Skeletal muscle cell (primary cell): ENCODE measurements at places on chromosomes 16 and 17.

- DNase-seq = no peak
These were observed 32.4 kb downstream of the MSI2 start for GRCh38 chr17:57288773-57289121.

- DNase-seq = no peak
These were observed 36.1 kb downstream of the MEOX1 start for GRCh38 chr17:43625606-43626005.

DNA sequence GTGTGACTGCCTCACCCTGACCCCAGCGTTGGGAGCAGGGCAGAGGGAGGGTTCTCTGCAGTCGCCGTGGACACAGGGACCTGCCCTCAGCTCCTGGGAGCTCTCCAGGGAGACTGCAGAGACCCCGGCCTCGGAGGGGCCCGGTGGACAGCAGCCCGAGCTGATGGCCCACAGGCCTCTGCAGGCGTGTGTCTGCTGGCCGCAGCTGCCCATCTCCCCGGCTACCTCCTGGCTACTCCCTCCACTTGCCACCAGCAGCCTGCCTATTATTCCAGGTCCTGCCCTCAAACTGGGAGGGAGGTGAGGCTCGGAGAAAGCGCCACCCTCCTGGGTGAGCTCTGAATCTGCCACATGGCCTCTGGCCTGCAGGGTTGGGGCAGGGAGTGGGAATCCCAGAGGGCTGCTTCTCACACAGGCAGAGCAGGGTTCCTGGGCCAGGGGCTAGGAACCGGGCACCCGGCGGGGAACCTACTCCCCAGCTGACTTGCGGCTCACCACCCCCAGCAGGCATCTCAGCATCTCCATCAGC lies 7.2 kb downstream of the SLC16A5 start:
- no peak for DNase-seq

DNA sequence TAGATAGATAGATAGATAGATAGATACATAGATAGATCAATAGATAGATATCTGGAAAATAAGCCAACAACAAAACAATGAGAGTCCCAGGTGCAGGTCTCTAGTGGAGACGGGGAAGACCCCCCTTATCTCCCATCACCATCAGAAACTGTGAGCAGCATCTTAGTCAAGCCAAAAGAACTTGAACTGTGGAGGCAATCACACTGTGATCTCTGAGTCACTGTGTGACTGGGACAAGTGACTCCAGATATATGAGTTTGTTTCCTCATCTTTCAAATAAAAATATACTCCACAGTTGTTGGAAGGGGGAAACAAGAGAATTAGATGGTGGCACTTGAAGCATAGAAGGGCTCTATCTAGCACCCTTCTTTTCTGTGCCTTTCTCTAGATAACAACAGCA lies 42.1 kb downstream of the NOG start:
- no peak for DNase-seq

GRCh38 chr17:79905832-79906231 lies 66.6 kb upstream of the CBX4 start:
- DNase-seq = no peak

DNA sequence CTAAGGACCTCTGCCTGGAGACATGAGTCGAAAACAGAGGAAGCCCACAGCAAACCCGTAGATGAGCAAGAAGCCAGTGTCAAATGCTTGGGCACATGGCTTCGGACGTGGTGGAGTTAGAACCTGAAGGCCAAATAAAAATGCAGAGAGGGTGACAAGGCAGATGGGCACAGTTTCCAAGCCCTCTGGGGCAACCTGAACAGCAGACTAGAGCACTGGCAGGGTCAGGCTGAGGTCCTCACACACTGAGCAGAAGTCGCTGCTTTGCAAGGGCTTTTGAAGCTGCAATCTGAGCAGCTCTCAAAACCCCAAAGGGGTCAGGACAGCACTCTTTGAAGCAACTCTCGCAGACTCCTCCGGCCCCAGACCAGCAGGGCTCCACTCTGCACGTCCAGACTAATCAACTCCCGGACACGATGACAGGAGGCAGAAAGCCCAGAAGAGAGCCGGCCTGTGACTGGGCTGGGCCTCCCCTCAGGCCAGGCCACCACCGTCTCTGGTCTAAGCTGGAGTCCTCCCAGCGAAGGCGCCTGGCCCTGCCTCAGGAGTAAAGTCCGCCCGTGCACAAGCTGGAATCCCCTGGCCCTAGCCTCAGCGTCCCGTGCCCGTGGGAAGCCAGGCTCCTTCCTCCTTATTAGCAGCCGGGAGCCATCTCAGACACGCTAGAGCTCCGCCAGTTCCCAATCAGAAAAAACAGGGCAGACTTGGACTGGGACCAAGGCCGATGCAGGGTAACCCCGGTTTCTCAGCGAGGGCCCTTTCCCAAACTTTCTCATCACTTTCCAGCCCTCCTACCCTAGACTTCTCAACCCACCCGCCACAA lies 924 bp downstream of the SMARCD2 start:
- no peak for DNase-seq

DNA sequence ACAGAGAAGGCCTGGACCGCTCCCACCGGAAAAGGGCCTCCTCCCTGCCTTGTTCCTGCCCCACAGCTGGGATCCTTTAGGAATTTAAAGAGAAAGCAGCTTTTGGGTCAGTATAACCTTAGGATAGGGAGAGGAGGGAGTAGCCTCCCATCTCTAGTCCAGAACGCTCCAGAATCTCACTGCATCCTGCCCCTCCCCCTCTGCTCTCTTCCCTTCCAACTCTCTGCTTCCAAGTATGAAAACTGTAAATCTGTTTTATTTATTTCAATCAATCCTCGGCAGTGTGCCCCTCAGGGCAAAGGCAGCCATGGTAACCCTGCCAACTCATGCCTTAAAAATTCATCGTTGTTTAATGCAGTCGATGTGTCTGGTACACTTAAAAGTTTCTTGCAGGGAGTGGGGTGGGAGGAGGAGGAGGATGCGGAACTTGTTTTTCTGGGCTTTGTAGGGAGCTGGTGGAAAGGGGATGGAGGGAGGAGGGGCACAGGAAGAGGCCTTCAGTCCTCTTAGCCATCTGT lies 21.2 kb upstream of the MTSS2 start:
- peak; percentile 45 for DNase-seq

GRCh38 chr16:66041907-66042306 lies 324.6 kb upstream of the CDH5 start:
- no peak for DNase-seq

DNA sequence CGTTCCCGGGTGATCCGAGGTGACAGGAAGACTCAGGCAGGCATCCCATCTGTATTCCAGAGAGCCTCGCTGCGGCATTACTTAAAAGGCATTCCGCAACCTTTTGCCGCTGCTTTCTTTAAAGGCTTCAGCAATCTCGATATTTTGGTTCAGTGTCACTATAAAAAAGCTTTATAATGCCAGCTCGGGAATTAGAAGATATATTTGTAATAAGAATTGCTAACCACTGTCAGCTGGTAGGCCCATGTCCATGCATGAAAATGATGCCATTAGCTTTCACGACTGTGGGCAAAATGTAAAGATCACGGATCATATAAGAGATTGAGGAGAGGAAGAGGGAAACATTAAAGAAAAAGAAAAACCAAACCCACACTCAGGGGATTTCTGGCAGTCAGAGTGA lies 578.6 kb upstream of the CDH5 start:
- DNase-seq = no peak

DNA sequence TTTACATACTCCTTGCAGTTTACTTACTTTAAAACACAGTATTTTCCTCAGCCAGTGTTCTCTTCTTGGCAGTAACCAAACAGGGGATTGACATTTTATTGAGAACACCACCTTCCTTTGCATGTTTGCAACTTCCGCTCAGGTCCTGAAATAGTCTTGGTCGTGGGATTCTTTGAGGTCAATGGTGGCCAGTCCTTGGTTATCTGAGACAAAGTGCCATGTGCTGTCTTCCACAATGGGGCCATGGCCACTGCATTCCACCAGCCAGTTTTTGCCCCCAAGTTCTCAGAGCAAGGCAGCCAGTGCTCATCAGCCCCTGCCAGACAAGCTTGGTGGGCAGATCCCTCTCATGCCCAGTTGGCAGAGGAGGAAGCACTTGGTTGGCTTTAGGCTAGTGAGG lies 22.9 kb downstream of the CMTM4 start:
- DNase-seq = no peak

- no peak for DNase-seq
These were observed 26.2 kb upstream of the NAGLU start for GRCh38 chr17:42509841-42510240.

GRCh38 chr16:55125818-55126385 lies 195.2 kb downstream of the IRX5 start:
- DNase-seq = no peak

GRCh38 chr17:17580662-17581470 lies 10.6 kb downstream of the PEMT start:
- no peak for DNase-seq

DNA sequence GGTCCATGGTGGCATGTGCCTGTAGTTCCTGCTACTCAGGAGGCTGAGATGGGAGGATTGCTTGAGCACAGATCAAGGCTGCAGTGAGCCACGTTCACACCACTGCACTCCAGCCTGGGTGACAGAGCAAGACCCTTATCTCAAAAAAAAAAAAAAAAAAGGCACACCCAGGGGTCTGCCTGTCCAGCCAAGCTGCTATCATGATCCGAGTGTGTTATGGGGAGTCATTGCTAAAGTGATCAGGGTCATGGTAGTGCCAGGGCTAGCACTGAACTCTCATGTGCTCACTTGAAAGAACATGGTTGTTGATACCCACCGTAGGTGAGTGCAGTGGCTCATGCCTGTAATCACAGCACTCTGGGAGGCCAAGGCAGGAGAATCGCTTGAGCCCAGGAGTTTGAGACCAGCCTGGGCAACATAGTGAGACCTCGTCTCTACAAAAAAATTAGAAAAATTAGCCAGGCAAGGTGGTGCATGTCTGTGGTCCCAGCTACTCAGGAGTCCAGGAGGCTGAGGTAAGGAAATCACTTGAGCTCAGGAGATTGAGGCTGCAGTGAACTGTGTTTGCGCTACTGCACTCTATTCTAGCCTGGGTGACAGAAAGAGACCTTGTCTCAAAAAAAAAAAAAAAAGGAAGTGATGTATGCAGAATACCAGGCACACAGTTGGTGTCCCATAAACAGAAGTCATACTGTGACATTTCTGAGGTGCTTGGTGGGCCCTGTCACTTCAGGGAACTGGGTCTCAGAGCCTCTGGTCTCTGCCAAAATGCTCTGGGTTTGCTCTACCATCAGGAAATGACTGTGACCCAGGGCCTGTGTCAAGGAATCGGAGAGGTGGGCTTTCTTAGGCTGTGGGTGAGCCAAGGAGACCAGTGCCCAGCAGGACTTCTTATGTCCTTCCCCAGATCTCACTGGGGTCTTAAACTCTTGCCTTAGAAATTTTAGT lies 2.2 kb downstream of the PRM1 start:
- DNase-seq = no peak

- no peak for DNase-seq
These were observed 38.3 kb upstream of the CARMIL2 start for GRCh38 chr16:67606632-67607031.

DNA sequence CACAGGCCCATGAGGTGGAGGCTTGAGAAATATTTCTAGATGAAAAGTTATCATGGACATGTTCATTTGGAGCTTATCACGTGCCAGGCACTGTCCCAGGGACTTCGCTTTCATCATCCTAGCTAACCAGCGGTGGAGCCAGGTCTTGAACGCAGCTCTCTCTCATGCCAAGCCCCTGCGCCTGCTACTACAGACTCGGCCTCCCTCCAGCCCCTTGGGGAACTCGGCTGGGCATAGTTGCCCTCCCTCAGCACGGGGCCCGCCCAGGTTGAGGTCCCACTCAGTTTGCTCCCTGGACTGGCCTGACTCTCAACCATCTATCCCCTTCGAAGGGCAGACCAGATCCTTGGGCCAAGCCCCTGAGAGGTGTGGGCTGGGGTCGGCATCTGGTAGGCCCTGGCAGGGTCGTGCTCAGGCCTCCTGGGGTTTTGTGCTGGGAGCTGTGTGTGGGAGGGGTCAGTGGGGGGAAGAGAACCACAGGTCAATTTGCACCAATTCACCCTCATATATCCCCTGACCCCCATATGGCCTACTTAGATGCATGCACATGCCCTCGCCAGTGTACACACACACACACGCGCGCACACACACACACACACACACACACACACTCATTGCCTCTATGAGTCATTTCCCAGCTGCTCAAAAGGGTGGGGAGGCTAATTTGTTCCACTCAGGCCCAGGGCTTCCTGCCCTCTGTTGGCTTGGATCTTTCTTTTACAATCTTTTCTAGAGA lies 12.1 kb upstream of the SCN4A start:
- peak; percentile 83 for DNase-seq

- no peak for DNase-seq
These were observed 1.3 kb downstream of the GNAO1 start for GRCh38 chr16:56192635-56192945.

DNA sequence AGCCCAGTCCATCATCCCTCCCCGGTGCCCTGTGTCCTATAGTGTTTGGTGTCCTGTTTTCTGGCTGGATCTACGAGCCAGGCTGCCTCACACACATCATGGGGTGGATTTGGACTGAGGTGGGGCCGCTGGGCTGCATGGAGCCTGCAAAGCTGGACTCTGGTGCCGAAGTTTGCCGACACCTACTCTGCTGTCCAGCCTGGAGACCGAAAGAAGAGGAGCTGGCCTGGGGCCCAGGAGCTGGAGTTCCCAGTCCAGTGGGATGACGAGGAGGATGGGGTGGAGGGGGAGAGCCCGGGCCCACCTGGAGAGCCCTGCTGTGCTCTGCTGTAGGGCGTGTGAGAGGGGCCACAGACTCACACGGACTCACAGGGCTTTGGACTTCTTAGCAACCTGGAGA lies 40.3 kb upstream of the ENPP7 start:
- no peak for DNase-seq

- no peak for DNase-seq
These were observed 38.8 kb downstream of the METRNL start for GRCh38 chr17:83118071-83118841.

- no peak for DNase-seq
These were observed 749 bp downstream of the GRIN2A start for GRCh38 chr16:10181196-10182162.

GRCh38 chr17:1643293-1643998 lies 2.1 kb downstream of the SCARF1 start:
- no peak for DNase-seq

- no peak for DNase-seq
These were observed 760 bp downstream of the SLFN12L start for GRCh38 chr17:35536664-35537171.

GRCh38 chr17:67818110-67819002 lies 6.9 kb upstream of the BPTF start:
- DNase-seq = no peak

GRCh38 chr16:6977916-6978315 lies 354.7 kb upstream of the RBFOX1 start:
- no peak for DNase-seq
